ENCODE measurements at places on chromosomes 5 and 9. TPM values are rescaled to one million over a fixed set of nuclear protein-coding genes. Genes with fewer than 3 reads are reported as not detected.

GRCh38 chr9:130991778-130992681 is 16.9 kb upstream of the LAMC3 start:
- DNase-seq = no peak

DNA sequence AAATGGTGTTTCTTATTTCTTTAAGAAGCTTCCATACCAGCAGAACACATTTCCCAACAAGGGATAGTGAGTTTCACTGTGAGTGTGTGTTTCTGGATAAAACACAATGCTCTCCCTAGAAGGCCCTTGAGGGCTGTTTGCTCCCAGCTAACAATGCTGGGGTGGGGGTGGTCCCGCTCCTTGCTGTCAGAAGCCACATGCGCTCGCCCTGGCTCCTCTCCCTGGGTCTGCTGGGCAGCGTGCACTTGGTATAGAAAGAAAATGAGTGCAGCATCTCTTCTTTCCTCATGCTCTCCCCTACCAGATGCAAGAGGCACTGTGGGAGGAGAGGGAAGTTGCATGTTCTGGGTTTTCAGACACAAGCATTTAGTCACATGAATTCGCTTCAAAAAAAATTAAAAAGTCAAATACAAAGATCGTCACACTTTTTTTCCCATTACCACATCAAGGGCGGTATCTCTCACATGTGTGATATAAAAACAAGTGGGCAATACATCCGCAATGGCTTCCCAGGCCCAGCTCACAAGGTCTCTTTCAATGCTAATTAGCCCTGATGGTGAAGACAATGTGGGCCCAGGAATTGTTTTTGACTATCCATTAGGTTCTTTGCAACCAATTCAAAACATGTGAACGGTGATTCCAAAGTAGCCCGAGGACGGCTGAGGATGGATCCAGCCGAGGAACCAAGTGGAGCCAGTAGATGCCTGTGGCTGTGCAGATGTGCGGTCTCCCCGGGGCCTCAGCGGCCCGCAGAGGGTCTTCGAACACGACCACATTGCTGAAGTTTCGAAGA is 603.6 kb downstream of the IRX1 start:
- no peak for DNase-seq

- DNase-seq = no peak
Measured at GRCh38 chr9:121217609-121218292, 16.1 kb upstream of the RAB14 start.

DNA sequence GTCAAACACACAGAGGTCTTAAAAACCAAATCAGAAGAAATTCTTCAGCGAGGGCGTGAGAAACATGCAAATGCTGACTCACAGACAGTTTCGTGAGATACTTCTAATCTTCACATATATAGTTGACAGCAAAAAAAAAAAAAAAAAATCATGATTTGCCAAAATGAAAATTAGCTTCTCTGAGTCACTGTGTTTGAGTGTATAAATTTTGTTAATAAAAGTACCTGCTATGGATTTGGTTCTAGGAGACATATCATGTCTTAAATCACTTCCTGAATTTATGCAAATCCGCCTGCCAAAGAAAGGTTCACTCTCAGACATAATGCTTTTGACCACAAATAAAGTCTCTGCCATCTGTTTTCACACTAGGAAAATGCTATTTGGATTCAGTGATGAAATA is 114.3 kb downstream of the SLC1A3 start:
- DNase-seq = no peak

DNA sequence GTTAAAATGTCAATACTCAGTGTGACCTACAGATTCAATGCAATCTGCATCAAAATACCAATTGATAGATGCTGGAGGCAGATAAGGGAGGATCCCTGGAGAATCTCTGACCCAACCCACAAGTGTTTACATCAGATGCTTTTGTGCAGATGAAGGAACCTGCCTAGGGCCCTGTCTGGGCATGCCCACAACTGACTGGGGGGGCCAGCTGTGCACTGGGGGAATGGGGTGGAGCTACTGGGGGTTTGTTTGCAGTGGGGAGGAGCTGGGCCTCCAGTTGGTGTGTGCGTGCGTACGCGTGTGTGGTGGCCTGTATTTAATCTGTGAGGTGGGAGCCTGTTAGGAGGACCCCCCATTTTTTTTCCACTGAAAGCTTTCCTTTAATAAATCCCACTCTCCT is 244.9 kb downstream of the TRIM36 start:
- DNase-seq = no peak

DNA sequence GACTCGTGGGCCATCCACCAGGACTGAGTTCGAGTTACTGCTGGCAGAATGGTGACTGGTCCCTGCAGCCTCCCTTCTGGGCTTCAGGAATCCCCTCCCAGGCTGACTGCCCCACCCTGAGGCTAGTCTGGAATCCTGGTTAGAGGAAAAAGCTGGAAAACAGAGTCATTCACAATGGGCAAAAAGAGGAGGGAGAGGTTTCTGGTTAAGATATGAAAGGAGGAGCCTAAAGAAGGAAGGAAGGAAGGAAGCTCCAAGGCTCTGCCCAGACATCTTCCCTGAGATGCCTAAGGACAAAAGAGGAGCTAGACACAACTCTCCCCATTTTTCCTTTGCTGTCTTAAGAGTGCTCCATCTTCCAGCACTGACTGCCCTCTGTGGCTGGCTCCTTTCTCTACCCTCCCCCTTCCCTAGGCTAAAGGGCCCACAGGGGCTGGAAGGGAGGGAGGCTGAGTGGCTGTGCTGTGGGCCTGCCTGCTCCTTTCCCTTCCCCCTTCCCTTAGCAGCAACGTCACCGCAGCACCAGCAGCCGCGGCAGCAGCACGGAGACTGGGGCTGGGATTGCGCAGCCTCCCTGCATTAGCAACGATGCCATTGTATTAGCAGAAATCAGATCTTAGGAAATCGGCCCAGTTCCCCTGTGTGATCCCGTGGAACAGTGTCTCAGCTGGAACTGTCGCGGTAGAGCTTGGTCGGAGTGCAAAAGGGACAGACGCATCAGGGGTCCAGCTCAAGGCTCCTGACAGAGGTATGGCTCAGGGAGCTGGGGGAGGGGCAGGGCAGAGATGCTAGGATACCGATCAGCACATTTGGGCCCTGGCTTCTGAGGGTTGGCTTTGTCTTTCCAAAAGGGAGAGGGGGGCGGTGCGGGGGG is 48.7 kb downstream of the RUSC2 start:
- no peak for DNase-seq

DNA sequence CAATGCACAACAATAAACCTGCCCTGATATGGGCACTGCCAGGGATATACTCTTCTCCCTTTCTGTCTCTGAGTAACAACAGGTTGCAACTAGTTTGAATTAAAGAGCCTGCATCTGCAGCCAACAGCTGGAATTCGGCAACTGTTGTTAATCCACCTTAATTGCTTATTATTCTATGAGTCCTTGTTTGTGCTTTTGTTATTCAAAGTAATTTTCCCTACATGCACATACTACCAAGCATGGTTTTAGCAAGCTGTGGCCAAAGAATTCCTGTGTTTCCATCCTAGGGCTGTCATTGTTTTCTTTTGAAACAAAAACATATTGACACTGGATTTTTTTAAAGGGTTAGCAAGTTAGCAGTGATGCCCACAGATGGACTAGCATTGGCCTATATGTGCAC is 171.5 kb downstream of the EFNA5 start:
- no peak for DNase-seq

GRCh38 chr5:163595932-163596607 is 90.7 kb downstream of the MAT2B start:
- DNase-seq = peak; percentile 13

SPATA31C2 gene
- total RNA-seq = not detected

GPR21 gene
- total RNA-seq = not detected

FAM153A gene
- not detected for total RNA-seq

ENTREP1 gene
- 0.35 TPM for total RNA-seq

GFI1B gene
- total RNA-seq = not detected

EEIG1 gene
- 17.5 TPM for total RNA-seq

OR1J2 gene
- total RNA-seq = not detected

SOHLH1 gene
- not detected for total RNA-seq
